Stimulated activated CD4-positive, alpha-beta T cell treated with anti-CD3 and anti-CD28 coated beads, TNF-alpha, amount 100 ng/mL, for 1 hour (primary cell): ENCODE measurements at places on chromosomes 1 and 21.

DNA sequence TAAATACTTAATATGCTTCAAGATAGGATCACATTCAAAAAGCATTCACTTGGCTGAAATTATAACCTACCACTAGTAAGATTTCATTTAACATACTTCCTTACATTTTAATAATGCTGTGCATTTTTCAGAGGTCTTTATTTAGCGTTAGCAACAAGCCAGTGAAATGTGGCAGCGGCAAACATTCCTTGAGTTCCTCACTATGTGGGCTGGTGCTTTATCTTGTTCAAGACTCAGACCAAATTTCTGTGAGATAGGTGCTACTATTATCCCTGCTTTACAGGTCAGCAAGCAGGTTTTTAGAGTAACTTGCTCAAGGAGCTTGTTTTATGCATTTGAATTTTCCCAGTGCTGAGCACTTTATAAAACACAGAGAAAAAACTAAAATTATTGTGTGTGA is 132.7 kb downstream of the PLPPR4 start:
- no peak for DNase-seq

- no peak for DNase-seq
Measured at GRCh38 chr21:26945916-26946675, 20.8 kb downstream of the ADAMTS5 start.

- no peak for DNase-seq
Measured at GRCh38 chr1:55124470-55124869, 85.1 kb downstream of the PCSK9 start.

DNA sequence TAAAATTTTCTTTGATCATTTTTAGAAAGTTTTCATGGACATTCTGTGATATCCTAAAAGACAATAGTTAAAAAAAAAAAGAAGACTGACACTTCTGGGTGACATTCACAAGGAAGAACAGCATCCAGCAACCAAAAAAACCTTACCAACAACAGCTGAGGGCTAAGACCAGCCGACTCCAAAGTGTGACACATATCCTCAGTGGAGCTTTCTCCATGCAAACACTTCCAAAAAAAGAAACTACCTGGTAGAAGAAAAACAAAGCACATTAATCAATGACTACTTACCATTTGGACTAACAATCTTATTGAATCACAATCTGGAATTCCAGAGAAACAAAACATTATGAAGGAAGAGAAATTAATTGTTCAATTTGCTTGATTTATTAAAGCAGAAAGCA is 88.2 kb downstream of the IARS2 start:
- DNase-seq, result no peak

- no peak for DNase-seq
Measured at GRCh38 chr1:46401964-46402626, 8.0 kb downstream of the FAAH start.

DNA sequence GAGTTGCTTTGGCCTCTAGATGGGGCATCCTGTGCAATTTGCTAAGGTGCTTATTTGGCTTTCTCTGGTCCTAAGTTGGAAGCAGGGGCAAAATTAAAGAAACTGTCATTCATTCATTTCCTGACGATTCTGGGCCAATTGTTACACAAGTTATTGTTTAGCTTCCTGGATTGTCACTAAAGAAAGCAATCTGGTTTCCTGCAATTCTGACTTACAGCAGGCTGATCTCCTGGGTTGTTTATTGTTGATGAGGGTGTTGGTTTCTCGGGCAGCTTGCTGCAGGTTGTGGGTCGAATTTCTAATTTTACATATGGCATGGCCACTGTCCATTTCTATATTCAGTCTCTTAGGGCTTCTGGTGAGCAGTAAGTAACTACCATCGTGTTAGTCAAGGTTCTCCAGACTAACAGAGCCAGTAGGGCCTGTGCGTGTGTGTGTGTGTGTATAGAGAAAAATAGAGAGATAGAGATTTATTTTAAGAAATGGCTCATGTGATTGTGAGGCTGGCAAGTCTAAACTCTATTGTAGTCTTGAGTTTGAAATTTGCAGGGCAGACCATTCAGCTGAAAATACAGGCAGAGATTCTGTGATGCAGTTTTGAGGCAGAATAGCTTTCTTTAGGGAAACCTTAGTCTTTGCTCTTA is 30.4 kb downstream of the CTH start:
- no peak for DNase-seq

GRCh38 chr1:158999316-159000069 is 10.2 kb upstream of the IFI16 start:
- no peak for DNase-seq

DNA sequence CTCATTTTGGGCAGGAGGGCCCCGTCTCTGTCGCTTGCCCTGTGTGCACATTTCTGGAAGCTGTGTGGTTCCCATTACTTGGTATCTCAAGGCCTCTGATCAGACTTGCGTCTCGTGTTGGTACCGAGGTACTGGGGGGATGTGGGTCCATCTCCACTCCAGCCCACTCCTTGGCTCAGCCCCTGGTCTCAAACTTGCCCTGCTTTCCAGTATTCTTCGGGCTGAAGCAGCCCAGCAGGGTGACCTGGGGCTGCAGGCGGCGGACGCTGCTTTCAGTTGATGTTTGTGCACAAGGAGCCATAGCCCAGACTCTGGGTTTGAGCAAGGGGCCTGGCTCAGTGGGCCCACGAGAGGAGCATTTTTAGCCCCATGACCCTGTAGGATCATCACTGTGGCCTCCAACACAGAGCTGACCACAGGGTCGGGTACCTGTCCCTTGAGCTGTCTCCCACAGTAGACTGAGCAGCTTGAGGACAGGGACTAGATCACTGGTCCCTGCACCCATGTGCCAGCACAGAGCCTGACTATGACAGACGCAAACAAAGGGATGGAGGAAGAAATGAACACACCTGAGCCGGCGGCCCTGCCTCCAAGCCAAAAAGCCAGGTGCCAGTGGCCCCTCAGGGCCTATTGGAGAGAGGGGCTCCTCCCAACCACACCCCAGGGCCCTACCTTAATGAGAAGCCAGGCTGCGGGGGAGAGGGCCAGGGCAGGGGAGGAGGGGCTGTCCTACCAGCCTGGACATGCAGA is 46.8 kb downstream of the CHD5 start:
- DNase-seq, result no peak

GRCh38 chr1:198088360-198089071 is 68.3 kb upstream of the NEK7 start:
- DNase-seq, result no peak

GRCh38 chr1:79040424-79041082 is 34.0 kb upstream of the ADGRL4 start:
- no peak for DNase-seq

DNA sequence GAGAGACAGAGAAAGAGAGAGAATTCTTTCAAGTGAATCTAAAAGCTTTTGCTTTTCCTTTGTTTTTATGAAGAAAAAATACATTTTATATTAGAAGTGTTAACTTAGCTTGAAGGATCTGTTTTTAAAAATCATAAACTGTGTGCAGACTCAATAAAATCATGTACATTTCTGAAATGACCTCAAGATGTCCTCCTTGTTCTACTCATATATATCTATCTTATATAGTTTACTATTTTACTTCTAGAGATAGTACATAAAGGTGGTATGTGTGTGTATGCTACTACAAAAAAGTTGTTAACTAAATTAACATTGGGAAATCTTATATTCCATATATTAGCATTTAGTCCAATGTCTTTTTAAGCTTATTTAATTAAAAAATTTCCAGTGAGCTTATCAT is 117.6 kb downstream of the PTPRC start:
- no peak for DNase-seq

- no peak for DNase-seq
Measured at GRCh38 chr1:76759950-76760349, 107.3 kb upstream of the ST6GALNAC5 start.

DNA sequence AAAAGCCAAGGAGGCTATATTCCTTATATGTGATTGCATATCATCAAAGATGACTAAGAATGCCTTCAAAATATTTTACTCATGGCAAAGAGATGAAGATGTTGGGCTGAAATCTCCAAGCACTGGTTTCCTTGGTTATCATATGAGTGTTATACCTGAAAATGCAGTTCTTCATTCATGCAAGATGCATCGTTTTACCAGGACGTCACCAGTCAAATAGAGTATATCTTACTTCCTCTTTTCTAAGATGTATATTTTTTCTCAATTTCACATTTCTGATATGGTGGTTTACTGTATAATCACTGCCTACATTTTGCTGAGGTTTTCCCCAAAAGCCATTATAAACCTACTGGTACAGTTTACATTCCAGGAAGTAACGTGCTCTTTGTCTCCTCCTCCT is 1085.7 kb downstream of the NCAM2 start:
- no peak for DNase-seq

DNA sequence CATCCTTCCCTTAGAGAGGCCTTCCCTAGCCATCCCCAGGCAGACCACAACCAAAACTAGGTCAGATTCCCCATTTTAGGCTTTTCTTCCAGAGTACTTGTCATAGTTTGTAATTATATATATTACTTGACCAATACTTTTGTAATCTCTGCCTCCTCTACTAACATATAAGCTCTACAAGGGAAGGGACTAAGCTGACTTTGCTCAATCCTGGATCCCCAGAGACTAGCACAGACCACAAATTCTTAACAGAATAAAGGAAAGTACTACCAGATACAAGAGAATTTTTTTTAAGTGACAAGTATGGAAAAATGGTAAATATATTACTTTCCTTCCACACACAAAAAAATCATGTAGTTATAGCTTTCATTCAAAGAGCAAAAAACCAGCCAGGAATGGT is 2.0 kb downstream of the ZMYM6 start:
- DNase-seq, result no peak

GRCh38 chr21:45886610-45887026 is 95.0 kb upstream of the COL6A1 start:
- no peak for DNase-seq

GRCh38 chr1:41633764-41634163 is 149.3 kb upstream of the EDN2 start:
- DNase-seq, result no peak

DNA sequence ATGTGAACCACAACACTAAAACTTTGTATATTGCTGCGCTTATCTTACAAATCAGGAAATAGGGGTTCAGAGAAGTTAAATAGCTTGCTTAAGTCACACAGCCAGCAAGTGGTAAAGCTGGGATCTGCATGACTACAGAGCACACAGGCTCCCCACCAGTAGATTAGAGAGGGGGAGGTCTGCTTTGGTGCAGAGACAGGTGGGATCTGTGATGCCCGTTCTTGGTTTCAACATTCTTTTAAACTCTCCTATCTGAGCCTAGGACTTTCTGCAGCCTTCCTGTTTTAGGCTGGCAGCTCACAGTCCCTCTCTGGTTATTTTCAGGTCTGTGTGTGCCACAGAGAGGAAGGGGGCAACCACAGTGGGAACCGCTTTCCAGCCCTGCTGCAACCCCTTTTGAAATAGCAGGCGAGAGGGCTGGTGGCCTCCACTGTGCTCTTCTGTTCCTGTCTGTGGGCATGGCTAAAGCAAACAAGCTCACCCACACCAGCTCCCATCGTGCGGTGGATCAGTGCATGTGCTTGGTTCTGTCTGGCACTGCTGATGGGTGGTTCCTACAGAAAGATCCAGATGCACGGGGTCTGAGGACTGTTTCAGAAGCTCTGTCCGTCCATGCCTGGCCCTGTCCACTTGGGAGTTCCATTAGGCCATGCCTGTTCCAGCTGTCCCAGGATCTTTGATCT is 1.7 kb upstream of the IL6R start:
- DNase-seq, result no peak

DNA sequence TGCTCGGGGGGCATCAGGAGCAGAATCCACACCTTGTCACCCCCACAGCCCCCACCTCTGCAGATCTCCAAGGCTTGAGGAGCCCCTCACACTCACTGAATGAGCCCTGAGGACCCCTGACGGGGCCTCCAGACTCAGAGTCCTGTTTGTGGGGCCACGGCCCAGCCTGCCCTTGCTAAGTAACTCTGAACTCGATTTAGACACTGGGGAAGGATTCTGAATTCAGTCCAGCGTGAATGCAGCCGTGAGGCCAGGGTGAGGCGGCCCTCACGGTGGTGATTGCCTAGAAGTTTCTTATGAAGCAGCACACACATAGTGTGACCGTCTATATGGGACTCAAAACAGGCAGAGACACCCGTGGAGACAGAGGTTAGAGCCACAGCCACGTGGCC is 58.9 kb upstream of the ADARB1 start:
- DNase-seq, result no peak

GRCh38 chr1:58709540-58710175 is 9.8 kb upstream of the MYSM1 start:
- no peak for DNase-seq

DNA sequence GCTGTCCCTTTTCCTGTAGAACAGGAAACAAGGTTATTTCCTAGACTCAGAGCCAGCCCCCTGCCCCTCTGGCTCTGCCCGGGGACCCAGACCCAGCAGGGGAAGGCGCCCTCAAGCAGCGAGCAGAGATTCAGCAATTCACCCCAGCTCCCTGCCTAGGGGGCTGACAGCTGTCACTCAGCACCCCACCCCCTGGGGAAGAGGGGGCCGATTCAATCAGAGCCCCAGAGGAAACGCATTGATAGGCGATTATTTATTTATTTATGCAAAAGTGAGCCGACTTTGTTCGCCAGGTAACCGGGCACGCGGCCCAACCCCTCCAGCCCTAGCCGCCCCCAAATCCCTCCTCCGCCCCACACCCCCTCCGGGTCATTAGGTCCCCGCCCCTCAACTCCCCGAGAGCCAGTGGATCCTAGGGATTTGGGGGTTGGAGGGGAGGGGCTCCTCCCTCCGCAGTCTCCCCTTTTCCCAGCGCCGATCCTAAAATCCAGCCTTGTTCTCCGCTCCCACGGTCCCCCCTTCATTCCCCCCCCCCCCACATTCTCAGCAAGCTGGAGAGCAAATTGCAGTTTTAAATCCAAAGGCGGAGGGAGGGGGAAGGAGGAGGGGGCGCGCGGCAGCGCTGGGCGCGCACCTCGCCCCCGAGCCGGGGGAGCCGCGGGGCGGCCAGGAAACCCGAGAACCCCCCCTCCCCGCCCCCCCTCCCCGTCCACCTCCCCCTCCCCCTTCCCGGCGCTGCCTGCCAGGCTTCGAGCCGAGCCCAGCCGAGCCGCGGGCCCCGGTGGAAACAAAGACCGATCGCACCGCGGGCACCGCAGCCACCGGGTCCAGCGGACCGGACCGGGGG is 1.3 kb downstream of the AHDC1 start:
- no peak for DNase-seq

- no peak for DNase-seq
Measured at GRCh38 chr1:44523593-44524591, 118.8 kb downstream of the RNF220 start.

DNA sequence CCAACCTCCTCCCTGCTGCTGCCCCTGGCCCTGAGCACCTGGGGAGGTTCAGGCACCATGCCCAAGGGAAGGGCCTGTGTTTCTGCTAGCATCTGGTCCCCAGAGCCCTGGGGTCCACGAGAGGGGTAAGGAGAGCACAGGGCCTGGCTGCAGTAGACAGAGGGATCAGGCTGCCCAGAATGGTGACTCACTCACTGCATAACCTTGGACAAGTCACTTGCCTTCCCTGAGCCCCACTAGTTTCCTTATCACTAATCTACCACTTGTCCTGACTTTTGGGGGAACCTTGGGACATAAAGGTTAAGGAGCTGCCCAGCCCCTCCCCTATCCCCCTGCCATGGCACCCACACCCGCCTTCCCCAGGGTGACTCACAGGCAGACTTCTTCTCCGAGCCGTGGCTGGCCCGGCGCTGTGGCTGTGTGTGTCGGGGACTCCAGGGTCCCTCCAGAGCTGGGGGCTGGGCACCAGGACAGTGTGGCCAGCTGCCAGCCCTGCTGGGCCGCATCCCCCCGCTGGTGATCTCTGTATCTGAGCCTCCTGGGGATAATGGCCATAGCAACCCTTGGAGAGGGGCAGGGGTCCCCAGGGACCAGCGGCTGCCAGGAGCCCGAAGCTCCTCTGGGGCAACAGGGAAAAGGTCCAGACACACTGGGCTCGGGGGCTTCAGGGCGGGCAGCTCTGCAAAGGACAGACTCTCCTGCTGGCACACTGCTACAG is 4.0 kb downstream of the ARHGEF19 start:
- DNase-seq, result no peak

- DNase-seq, result no peak
Measured at GRCh38 chr1:10586125-10586524, 111.4 kb downstream of the PEX14 start.
